ENCODE measurements at places on chromosomes 11 and 22.

- peak; percentile 87 for DNase-seq
Observed at GRCh38 chr11:28581286-28582242, 473.4 kb downstream of the METTL15 start.

GRCh38 chr11:35087648-35088047, 51.3 kb upstream of the CD44 start:
- DNase-seq: no peak

- no peak for DNase-seq
Observed at GRCh38 chr11:17544181-17544622, at the start of gene USH1C. USH1C (minus strand) TSS chr11:17544416; CDS start chr11:17544307, 109 bp downstream.

DNA sequence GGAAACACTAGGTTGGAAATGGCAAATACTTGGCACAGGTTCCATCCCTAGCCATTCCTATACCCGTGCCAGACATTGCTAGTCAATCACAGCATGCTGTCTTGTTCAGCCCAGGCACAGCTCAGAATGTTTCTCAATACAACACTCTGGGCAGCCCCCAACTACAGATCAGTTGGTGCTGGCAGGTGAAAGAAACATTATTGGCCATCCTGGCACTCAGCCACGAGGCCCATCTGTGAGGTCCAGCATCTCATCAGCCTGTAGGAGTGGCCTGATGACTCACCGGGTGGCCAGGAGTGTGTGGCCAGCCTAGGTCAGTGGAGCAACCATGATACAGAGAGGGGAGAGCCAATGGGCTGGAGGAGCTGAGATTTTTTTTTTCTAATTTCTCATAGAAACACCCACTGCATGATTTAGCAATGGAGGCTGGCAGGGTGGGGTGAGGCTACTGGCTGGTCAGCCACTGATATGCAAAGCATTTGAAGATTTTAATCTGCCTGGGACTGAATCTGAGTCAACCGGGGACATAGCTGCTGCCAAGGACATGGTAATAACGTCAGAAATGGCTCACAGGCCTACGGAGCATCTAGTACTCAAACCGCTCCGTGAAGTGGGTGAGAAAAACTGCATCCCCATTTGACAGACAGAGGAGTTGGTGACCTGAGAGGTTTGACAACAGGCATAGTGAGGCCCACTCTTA, 5.4 kb downstream of the MYO18B start:
- peak; percentile 57 for DNase-seq

DNA sequence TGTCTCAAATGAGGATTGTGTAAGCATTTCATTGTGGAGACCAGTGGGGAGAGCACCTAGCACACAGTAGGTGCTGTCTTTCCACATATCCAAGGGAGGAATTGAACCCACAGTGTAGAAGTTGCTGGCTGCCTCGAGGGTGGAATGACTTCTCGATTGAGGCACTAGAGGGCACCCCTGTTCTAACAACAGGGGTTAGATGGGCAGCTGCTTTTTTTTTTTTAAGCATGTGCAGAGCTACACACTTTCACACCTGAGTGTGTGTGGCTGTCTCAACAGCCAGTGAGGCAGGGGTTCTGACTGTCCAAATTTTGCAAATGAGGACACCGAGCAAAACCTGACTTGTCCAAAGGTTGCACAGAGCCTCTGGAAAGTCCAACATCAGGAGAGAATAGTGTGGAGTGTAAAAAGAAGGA, 118.2 kb upstream of the CRYBB3 start:
- peak; percentile 6 for DNase-seq

- no peak for DNase-seq
Observed at GRCh38 chr22:39244496-39245129, at the start of gene PDGFB. PDGFB (minus strand) TSS chr22:39244982; CDS start chr22:39243963, 1,019 bp downstream.

DNA sequence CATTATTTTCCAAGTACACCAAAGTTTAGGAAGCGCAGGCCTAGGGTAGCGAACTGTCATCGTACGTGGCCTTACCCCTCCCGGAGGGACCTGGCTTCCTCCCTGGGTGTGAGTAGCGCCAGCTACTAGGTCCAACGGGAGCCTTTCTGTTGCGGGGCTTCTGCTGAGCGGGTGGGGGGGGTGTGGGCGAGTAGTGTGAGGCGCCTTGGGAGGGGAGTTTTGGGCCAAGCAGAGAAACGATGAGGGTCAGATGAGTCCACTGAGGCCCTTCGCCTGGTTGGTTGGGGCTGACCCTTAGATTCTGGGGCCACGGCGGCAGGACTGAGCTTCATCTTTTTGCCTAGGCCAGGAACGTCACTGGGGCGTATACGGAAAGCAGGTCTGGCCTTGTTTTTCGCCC, 868 bp downstream of the TEF start:
- DNase-seq: no peak

DNA sequence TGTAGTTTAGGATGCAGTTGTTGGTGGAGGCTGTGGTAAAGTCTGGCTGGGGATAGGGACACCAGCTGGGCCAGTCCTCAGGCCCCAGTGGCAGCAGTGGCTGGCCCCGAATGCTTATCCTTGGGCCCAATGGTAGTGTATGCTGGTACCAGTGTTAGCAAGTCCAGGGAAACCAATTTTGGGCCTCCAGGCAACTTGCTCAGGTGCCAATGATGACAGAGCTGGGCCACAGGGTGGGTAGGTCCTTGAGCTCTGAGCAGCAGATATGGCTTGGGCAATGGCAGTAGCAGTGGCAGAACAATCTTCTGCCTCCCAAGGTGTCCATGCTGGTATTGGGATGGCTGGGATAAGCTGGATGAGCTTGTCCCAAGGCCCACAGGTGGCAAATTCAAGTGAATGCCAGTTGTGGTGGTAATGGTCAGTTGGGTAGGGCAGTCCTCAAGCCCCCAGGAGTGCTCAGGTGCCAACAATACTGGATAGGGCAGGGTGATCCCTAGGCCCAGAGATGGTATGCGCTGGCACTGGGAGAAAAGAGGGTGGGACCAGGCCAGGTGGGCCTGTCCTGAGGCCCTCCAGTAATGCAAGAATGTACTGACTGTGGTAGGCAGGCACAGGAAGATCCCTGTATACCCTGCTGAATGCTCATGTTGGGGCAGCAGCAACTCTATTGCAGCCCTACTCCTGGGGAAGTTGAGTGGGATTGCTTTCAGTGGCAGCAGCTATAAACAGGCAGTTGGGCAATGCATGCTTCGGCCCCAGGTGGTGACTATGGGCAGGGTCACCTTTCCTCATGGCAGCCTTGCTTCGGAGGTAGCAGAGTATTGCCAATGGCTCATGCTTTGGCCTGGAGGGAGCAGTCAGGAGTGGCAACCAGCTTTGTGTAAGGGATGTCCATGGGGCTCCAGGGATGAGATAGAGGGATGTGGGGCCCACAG, 54.7 kb downstream of the KCNQ1OT1 start:
- DNase-seq: no peak

GRCh38 chr22:49517211-49517610, 310.5 kb downstream of the BRD1 start:
- DNase-seq: no peak

- DNase-seq: no peak
Observed at GRCh38 chr22:26033586-26033985, 135.7 kb upstream of the SEZ6L start.

GRCh38 chr11:1559111-1559951, 12.7 kb downstream of the DUSP8 start:
- DNase-seq: peak; percentile 43

GRCh38 chr22:46714550-46714949, 23.5 kb downstream of the CERK start:
- DNase-seq: no peak

GRCh38 chr11:32420937-32421901, 14.1 kb downstream of the WT1 start:
- DNase-seq: peak; percentile 43

DNA sequence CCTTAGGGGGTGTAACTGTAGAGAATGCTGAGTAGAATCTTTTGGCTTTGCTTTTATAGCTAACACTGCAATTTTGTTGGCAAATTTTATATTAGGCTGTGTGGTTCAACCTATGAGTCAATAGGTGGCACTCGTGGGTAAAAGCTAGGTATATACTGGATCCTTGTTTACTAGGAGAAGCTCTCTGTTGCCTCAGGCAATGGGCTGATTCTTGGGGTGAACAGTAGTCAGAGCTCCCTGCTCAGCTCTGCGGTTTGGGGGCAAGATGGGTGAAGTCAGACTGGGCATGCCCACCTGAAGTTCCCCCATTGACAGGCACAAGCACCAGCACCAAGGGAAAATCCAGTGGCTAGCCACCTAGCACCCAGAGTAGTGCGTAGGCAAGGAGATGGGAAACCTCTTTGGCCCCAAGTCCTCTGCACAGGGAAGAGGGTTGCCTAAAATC, 238.7 kb downstream of the FAM181B start:
- no peak for DNase-seq

DNA sequence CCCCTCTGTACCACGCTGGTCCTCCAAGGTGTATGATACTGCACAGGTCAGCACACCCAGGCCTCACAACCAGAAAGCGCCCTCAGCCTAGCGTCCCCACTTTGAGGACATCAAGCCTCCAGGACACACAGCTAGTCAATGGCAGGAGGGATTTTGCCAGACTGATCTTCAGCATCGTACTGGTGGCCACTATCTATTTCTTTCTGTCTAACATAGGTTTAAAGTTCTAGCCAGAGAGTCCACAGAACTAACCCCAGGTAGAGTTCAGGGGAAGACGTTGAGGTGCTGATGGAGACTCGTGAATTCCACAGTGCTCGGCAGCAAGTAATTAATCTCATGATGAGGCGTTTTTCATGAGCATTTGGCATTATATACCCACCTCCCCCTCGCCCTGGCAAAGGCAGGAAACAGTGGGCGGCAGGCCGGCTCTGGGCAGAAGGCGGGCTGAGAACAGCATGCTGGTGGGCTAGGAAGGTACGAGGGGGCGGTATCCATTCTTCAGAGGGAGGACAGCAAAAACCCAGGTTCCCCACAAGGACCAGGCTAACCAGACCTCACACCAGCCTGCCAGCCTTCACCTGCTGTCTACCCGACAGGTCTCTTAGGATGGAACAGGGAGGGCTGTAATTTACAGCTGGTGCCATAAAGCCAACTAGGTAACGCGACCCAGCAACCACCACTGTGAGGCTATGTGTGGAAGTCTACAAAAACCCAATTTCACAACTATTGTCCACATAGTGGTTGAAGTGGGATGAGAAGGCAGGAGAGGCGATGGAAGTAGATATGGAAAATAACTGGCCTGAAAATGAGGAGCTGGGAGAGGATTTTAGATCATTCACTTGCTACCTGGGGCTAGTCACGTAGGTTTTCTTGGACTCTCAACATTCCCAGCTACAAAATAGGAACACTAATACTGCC, 18.5 kb downstream of the MYH9 start:
- DNase-seq: no peak

- no peak for DNase-seq
Observed at GRCh38 chr11:82405421-82405820, 328.2 kb downstream of the FAM181B start.

DNA sequence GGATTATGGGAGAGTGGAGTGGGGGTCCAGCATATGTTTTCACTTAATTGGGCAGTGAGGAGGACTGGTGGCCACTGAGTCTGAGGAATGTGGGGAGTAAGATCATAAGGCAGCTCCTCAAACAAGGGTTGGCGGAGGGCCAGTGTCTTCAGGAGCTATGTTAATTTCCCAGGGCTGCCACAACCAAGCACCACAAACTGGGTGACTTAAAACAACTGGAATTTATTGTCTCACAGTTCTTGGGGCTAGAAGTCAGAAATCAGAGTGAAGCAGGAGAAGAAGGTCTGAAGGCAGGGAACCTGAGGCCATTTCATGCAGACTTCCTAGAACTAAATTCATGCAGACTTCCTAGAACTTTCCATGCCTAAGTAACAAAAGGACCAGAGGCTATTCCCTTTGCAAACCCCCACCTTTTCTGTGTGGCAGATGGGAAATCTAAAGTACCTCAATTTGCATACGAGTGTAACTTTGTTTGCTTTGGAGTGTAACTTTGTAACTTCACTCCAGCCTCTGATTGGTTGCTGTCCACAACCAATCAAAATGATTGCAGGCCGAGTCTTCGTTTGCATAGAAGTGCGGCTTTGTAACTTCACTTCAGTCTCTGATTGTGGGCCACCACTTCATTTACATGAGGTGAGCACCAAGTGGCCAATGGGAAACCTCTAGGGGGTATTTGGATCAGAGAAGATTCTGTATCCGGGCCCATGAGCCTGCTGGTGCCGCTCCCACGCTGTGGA, 50.5 kb upstream of the ZBED5 start:
- peak; percentile 99 for DNase-seq

DNA sequence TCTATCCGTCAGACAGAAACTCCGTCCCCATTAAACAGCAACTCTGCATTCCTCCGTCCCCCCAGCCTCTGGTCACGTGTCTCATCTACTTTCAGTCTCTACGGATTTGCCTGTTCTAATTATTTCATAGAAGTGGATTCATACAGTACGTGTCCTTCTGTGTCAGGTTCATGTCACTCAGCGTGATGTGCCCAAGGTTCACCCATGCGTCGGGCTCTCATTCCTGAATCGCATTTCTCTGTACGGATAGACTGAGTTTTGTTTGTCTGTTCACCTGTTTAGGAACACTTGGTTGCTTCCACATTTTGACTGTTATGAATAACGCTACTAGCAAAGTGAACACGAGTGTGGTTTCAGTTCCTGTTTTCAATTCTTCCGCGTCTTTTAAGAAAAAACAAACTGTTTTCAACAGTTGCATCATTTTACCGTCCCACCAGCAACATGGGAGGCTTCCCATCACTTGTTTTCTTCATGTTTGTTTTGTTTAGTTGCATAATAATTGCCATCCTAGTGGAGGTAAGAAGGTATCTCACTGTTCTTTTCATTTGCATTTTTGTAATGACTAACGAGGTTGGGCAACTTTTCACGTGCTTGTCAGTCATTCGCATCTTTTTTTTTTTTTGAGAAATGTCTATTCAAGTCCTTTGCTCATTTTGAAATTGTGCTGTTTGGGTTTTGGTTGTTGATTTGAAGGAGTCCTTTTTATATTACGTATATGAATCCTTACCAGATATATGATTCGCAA, 8.9 kb upstream of the NLRP6 start:
- no peak for DNase-seq
